ENCODE measurements at places on chromosomes 5 and 9. TPM values are rescaled to one million over a fixed set of nuclear protein-coding genes. Genes with fewer than 3 reads are reported as not detected.

DNA sequence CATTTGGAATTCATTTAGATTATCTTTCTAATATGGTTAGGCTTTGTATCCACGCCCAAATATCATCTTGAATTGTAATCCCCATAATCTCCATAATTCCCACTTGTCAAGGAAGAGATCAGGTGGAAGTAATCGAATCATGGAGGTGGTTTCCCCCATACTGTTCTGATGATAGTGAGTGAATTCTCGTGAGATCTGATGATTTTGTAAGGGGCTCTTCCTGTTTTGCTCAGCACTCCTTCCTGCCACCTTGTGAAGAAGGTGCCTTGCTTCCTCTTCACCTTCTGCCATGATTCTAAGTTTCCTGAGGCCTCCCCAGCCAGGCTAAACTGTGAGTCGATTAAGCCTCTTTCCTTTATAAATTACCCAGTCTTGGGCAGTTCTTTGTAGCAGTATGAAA, 527.5 kb upstream of the ARRDC3 start:
- DNase-seq = no peak

DNA sequence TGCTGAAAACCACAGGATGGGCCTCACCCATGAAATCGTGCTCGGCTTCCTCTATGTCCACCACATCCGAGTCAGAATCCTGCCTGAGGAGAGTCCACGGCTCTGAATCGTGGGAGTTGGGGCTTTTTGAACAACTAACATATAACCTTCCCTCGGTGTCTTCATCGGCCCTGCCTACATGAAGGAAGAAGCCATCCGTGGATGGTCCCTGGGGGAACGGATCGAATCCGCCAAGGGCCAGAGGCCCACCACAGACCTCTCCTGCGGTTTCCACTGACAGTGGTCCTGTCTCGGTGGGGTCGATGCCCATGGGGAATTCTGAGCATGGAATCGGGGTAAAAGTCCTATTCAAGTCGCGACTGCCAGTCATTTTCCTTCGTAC, 85.0 kb downstream of the CAMSAP1 start:
- no peak for DNase-seq

DNA sequence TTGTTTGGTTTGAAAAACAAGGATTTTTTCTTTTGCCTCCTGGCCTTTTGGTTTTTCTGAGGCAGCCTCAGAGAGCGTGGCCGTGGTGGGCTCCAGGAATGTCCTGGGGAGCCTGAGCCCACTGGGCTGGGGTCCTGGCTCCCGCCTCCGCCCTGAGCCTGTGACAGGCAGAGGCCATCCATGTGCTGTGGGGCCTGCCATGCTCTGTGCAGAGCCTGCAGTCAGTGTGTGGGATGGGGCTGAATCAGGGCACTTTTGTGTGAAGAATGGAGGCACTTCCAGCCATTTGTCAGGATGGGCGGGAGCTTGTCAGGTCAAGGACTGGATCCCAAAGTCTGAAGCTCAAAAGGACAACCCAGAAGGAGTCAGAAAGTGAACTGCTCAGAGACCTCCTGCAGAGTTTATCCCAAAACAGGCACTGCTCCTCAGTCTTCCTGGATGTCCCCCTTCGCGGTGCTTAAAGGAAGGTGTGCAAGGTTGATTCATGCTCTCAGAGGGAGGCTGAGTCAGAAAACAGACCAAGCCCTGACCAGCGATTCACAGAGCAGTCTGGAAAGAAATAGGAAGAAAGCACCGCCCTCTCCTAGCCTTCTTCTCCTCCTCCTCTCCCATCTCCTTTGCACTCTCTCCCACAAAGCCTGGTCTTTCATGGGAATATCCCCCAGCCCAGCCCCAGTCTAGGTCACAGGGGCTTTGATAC, 53.2 kb downstream of the MVB12B start:
- no peak for DNase-seq

DNA sequence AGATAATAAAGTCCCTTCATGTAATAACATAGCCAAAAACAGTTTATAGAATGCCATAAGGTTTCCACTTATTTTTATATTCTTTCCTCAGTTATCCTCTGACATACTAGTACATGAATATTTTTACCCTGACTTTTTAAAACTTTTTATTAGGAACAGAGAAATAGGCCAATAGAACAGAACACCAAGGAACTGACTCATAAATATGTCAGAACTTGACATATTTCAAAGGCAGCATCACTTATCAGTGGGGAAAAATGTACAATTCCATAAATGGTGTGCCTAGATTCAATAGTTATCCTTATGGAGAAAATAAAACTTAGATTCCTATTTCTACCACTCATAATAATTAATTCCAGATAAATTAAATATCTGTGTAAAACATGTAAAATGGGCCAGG, 9.4 kb downstream of the STARD4 start:
- DNase-seq = no peak

DNA sequence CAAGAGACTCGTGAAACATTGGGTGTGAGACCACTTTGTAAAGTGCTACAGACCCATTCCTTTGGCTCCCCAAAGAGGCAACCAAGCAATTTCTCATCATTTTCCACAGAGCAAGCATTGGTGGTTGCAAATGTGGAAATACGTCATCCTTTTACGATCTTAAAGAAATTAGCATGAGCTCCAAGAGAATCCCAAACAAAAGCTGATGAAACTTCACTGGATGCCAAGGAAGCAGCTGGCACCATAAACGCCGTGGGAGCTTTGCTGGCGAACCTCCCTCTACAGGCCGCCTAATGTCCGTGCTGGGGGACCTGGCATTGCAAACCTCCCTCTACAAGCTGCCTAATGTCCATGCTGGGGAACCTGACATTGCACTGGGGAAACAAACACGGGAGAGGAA, 432.4 kb downstream of the ACTL7B start:
- no peak for DNase-seq

Gene HARS1
- total RNA-seq = 35.3 TPM

Gene CDX1
- total RNA-seq = not detected

- DNase-seq = no peak
Observed at GRCh38 chr9:95031711-95032461, 285.6 kb downstream of the FANCC start.

Gene IL5
- not detected for total RNA-seq

DNA sequence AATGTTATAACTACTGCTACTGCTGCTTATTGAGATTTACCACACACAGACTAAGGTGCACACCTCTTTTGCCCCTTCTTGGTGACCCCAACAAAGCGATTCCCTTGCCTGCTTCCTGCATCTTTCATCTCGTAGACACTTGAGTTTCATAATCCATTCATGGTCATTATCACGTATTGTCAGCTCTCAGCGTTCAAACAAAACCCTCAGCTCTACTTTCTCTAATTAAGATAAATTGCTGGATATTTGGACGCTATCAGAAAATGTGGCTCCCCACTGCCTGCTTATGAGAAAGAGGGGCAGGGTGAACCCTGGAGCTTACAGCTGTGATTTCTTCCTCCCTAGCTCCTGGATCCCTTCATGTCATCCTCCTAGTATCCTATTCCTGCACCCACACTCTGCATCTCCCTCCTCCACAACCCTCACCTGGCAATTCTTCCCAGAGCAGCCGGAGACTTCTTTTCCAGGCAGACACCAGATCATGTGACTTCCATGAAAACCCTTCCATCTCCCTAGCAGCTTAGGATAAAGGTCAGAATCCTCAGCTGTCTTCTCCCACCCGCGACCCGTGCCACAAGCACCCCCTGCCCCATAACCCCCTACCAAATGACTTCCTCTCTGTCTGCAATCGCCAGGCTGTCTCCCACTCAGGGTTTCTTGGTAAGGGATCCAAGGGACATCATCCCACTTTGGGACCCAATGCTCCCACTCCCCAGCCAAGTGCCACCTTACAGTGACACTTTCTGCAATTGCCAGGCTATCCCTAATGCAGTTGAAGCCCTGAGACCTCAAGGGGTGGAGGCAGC, 146.5 kb downstream of the NSG2 start:
- no peak for DNase-seq

- no peak for DNase-seq
Observed at GRCh38 chr5:50751064-50751657, 84.7 kb downstream of the PARP8 start.

Gene SHOC1
- total RNA-seq = not detected

DNA sequence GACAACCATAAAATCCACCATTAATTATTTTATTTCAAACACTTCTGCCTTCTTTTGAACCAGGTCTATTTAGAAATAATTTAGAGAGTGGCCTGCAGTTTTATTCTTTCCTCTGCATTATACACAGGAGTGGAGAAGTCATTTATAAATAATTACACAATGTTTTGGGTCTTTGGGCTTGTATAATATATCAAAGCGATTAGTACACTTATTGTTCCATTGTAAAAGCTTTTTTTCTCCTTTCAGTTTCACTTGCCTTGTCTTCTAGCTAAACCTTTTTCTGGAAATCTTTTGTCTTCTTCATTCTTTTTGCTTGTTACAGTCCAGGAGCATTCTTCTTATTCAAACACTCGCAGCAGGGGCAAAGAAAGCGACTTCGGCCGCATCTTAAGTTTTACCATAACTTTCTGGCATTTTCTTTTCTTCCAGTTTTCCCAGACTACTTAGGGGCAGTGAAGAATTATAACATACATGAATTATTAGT, 7.3 kb upstream of the NEUROG1 start:
- no peak for DNase-seq
